ENCODE measurements at places on chromosomes 7 and 10. TPM values are rescaled to one million over a fixed set of nuclear protein-coding genes. Genes with fewer than 3 reads are reported as not detected.

CCT6A gene
- total RNA-seq = 189 TPM

PKD2L1 gene
- 0.62 TPM for total RNA-seq

H2BK1 gene
- not detected for total RNA-seq

EDRF1 gene
- total RNA-seq = 51.9 TPM

PLA2G12B gene
- not detected for total RNA-seq

SPDYE11 gene
- total RNA-seq = not detected

FFAR4 gene
- not detected for total RNA-seq

ACHE gene
- 16.1 TPM for total RNA-seq

HGF gene
- total RNA-seq = 5.9 TPM

SFRP4 gene
- total RNA-seq = 1.1 TPM

PPP1R3C gene
- 41.2 TPM for total RNA-seq

KEL gene
- 3.0 TPM for total RNA-seq

MACROH2A2 gene
- 23.6 TPM for total RNA-seq

IL2RA gene
- not detected for total RNA-seq

PTPRZ1 gene
- 250 TPM for total RNA-seq

ADCYAP1R1 gene
- 53.0 TPM for total RNA-seq

ZNF716 gene
- total RNA-seq = not detected

MAP3K8 gene
- total RNA-seq = 8.0 TPM

SPACDR gene
- total RNA-seq = not detected

OGDHL gene
- 4.2 TPM for total RNA-seq

TYW1B gene
- total RNA-seq = 1.9 TPM

FKBP9 gene
- 29.0 TPM for total RNA-seq

TMEM196 gene
- total RNA-seq = 10.1 TPM

GIMAP4 gene
- 11.4 TPM for total RNA-seq

COL13A1 gene
- 1.7 TPM for total RNA-seq

NCOA4 gene
- total RNA-seq = 217 TPM

LIPN gene
- total RNA-seq = not detected

TMEM236 gene
- total RNA-seq = 0.16 TPM

MLXIPL gene
- total RNA-seq = not detected

GDF2 gene
- not detected for total RNA-seq

PLAC9 gene
- 1.6 TPM for total RNA-seq

RNF32 gene
- total RNA-seq = 2.2 TPM

TMEM209 gene
- total RNA-seq = 13.9 TPM

MNX1 gene
- total RNA-seq = not detected

FBXL13 gene
- 5.0 TPM for total RNA-seq

CALHM3 gene
- not detected for total RNA-seq

STAG3 gene
- total RNA-seq = 0.78 TPM

CUBN gene
- total RNA-seq = 2.3 TPM

ENO4 gene
- total RNA-seq = 0.78 TPM

CDK5 gene
- 37.3 TPM for total RNA-seq

NPFFR1 gene
- 0.31 TPM for total RNA-seq

C10orf90 gene
- 0.16 TPM for total RNA-seq
